Astrocyte of the hippocampus (primary cell): ENCODE measurements at places on chromosomes 2 and 18.

DNA sequence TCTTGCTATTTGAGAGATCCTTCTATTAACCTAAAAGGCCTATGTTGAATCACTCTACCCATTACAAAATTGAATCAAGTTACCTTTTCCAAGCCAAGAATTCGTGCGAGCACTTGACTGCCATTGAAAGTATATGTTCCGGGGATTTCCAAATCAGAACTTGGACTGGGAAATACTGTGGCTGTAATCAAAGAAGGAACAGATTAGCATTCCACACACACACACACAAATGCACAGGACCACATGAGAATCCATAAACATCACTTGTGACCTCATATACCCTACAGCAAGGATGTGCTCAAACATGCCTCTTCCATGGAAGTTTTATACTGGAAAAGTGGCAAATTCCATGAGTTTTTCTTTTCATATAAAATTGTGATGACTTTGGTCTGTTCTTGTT, 86.0 kb downstream of the ABCA12 start:
- DNase-seq: no peak

GRCh38 chr2:7030810-7031209, 113.6 kb downstream of the RNF144A start:
- no peak for DNase-seq

GRCh38 chr2:144162652-144163051, 357.3 kb downstream of the ZEB2 start:
- DNase-seq: no peak

GRCh38 chr18:28112056-28112470, 64.9 kb downstream of the CDH2 start:
- DNase-seq: peak; percentile 69

DNA sequence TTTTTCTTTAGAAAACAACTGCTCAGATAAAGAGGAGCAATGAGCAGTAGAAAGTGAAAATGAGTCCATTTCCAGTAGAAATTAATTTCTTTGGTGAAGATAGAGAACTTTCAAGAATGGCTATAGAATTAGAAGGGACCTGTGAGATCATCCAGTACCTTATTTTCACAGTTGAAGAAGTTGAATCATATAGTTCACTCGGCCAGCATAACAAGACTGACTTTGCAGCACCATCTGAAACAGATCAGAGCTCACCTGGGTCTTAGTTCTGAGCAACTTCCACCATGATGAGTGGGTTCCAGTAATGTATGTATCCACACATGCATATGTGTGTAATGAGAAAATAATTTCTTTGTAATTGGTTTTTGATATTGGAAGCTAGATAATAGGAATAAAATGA, 58.6 kb downstream of the CERS6 start:
- no peak for DNase-seq

GRCh38 chr2:118016911-118017310, 3.0 kb upstream of the CCDC93 start:
- DNase-seq: no peak

DNA sequence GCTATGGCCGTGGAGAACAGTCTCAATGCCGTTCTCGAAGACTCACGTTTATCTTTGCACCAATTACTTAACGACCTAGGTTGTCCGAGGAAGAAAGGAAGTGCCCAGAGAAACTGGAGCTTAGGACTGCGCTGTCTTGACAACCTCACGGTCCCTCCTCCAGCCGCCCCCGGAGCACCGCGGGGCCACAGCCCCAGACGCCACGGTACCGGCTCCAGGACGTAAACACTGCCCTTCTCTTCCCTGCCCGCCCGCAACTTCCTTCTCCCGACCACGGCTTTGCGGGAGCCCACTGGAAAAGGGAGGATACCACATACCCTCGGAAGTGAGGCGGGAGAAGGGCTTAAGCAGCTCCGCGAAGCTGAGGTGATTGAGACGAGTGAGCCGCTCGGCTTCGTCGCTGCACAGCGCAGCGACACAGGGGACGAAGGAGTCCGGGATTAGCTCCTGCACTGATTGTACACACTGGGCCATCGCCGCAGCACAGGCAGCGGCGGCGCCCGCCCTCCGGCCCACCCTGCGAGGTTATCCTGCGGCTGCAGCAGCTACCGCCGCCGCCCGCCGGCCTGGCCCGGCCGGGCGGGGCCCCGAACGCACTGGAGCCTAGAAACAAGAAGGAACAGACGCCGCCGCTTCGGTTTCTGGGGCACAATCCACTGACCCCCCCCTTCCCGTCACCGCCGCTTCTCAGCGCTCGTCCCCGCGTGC, 483 bp downstream of the TRAPPC8 start:
- peak; percentile 65 for DNase-seq

DNA sequence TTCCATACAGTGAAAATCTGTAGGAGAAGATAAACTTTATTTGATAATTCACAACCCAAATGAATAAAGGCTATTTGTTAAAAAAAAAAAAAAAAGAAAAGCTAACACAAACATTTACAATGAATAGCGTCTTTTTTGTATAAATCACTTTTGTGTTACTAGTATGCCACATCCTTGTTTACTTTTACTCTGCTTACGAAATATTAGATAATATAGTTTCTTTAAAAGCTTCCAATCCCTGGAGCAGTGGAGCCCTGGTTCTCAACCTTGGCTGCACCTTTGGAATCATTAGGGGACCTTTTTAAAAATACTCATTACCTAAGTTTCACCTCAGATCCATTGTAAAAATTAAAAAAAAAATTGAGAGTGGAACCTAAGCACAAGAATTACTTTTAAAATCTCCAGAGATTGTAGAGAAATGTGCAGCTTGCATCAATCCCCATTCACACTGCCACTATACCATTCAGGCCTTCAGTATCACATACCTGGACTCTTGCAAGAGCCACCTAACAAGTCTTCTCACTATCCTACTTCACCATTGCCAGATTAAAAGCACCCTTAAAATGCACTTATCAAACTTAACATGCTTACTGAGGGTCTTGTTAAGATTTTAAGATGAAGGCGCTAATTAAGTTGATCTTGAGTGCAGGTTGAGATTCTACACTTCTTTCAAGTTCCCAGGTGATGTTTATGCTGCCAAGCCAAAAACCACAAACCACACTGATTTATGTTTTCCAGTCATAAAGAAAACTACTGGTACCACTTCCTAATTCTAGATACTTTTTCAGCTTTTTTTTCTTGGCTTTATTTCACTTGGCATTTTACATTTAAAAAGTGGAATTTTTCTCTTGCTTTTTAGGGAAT, 59.7 kb upstream of the ZC3H15 start:
- peak; percentile 12 for DNase-seq

DNA sequence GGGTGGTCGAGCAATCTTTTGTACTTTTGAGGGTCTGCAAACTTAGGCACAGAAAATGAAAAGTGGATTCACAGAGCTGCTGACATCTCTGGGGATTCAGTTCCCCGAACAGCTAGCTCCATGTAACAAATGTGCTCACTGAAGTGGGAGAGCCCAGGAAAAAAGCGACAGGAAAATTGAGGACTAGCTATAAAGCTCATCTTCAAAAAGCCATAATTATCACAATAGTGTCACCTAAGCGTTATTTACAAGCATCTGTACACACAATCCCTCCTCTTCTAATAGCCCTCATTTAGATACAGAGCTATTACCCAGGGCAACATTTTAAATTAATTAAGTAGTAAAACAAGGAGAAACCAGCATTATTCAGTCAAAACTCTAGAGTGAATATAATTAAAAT, 36.1 kb downstream of the RNF152 start:
- DNase-seq: no peak

DNA sequence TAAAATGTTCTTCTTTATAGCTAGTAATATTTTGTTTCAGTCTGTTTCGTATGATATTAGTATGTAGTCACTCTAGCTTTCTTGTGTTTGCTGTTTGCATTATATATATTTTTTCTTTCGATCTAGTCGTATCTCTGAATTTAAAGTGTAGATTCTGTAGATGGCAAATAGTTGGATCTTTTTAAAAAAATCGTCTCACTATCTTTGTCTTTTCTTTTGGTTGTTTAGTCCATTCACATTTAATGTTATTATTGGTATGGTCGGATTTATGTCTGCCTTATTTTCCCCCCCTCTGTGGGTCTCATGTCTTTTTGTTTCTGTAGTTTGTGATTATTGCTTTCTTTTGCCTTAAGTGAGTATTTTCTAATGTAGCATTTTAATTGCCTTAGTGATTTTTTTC, 84.3 kb downstream of the AGPS start:
- no peak for DNase-seq

GRCh38 chr2:47058003-47058931, 96.8 kb downstream of the STPG4 start:
- no peak for DNase-seq

DNA sequence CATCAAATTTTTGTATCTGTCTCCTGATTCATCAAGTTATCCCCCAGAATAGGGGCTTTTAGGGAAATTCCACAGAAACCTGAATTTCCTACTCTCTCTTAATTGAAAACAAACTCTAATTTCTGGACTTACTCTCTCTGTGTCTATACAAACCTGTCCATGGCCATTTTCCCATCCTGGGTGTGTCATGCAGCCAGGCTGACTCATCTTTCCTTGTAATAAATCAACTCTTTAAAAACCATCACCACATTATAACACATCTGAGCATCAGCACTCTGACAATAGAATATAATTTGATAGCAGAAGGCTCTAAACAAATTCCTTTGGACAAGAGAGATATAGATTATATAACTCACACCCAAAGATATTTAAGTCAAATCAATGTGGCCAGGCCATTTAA, 610.2 kb downstream of the DCC start:
- DNase-seq: no peak

GRCh38 chr2:151672277-151672676, 62.0 kb downstream of the NEB start:
- no peak for DNase-seq

GRCh38 chr2:4576075-4576474, 872.7 kb downstream of the DCDC2C start:
- DNase-seq: no peak

- no peak for DNase-seq
Measured at GRCh38 chr2:204039298-204039838, 102.8 kb downstream of the ICOS start.
